ENCODE measurements at places on chromosomes 3 and 15.

DNA sequence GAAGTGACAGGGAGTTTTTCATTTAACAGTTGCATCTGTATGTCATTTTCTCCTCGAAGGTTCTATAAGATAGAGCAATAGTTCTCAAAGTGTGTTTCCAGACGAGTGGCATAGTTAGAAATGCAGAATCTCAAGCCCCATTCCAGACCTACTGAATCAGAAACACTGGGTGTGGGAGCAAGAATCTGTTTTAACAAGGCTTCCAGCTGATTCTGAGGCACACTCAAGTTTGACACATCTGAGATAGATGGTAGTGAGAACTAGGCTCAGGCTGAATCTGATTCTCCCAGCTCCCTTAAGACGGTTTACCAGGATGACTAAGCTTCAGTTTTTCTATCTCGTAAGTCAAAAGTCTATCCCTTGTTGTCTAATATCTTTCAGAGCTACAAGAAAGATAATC is 159.8 kb upstream of the NUDT16 start:
- DNase-seq, result peak; percentile 64

GRCh38 chr3:156782921-156783320 is 43.2 kb upstream of the LEKR1 start:
- DNase-seq, result no peak

DNA sequence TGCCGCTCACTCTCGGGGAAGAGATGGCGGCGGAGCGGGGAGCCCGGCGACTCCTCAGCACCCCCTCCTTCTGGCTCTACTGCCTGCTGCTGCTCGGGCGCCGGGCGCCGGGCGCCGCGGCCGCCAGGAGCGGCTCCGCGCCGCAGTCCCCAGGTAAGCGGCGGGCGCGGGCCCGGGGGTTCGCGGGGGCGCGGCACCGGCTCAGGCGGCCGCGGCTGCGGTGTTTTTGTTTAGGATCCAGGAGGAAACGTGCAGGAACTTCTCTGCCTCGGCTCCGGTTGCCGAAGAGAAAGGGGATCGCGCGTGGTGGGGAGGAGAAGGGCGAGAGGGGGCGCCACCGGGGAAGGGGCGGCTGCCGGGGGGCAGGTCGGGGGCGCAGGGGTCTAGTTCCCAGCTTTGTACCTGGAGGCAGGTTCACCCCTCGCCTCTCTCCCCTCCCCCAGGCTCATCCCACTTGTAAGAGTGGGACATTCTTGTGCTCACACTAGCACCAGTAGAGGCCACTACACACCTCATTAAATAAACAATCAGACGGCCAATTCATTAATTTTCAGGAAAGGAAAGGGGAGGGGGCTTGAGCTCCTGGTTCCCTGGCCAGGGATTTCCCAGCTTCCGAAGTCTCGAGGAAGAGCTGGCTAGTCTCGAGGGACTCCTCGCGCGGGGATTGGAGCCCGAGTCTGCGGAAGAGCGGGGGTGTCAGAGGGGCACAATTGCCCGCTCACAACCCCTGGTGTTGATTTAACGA is 562 bp downstream of the NEO1 start:
- DNase-seq, result peak; percentile 58

GRCh38 chr15:68258692-68259091 is 18.9 kb upstream of the FEM1B start:
- peak; percentile 36 for DNase-seq

GRCh38 chr15:36331531-36332275 is 247.7 kb upstream of the CDIN1 start:
- DNase-seq, result peak; percentile 51

DNA sequence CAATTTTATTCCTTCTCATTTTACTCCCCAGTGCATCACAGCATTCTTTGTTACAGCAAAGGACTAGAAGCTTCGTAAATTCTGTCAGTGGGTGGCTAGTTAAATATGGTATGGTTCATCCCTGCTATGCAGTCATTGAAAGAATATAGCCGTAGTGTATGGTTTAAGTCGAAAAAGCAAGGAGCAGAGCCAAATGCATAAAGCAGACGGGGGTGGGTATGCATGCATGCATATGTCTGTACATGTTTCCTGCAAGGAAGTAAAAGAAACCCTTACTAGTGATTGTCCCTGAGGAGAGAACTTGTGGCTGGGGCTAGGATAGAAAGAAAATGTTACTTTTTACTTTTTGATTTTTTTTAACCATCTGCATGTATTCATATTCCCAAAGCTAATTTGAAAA is 19.9 kb downstream of the RBP2 start:
- no peak for DNase-seq

DNA sequence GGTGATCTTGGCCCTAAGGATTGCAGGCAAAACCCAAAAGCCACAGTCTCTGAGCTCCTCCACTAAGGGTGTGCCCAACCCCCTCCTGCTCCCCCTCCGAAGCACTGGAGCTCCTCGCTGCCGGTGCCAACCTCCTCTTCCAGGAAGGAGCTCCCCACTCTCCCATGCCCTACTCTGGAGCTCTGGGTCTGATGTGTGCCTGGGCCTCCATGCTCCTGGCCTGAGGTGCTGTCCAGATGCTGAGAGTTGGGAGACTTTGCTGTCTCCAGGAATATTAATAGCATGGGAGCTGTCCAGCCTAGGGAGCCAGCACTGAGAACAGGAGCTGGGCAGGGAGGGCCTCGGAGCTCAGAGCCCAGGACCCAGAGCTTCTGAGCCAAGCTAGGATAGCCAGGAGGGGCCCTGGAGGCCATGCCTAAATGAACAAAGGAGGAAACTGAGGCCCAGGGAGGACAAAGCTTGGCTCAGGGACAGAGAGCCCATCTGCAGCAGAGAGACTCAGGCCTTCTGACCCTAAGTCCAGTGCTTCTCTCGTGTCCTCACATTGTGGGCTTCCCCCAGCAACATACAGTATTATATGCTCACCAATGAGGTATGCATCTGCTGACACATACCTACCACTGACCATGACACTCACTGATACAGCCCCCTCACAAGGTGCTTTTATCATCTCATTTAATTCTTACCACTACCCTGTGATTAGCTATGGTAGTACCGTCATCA is 36.9 kb upstream of the HERC1 start:
- DNase-seq, result peak; percentile 86

DNA sequence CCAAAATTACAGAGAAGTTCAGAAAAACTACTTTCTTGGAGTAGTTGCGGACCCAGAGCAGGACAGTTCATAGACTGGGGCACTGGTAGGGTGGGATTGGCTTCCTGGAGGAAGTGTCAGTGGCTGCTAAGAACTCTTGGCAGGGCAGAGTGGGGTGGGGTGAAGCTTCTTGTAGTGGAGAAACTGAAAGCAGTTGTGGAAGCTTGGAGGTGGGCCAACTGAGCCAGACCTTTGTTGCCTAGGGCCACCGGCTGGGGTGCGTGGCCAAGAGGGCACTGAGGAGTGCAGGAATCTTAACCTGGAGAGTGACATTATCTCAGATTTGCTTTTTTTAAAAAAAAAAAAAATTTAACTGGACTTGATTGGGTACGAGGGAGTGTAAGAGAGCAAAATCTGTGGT is 3.1 kb downstream of the KAT2B start:
- DNase-seq, result peak; percentile 51

- no peak for DNase-seq
Observed at GRCh38 chr3:134711284-134711683, 60.5 kb upstream of the KY start.

DNA sequence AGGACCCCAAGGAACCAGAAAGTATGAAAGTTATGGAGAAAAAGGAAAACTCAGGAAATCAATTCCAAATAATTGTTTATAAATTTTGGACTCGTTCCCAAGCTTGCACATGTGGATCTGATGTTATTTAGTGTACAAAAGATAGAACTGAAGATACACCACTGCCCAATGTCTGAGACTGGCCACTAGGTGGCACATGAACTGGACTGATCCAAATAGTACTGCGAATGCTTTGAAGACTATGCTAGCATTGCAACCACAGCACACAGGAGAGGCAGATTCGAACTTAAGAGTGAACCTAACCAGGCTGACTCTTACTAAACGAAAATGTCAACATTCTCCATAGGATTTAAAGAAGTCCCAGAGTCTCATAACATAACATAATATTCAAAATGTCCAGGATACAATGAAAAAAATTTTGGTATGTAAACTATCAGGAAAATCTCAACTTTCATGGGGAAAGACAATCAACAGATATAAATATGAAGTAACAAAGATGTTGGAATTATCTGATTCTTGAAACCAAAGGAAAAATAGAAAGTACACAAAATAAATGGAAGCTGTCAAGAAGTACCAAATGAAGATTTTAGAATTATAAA is 596.7 kb downstream of the FGF12 start:
- peak; percentile 13 for DNase-seq

DNA sequence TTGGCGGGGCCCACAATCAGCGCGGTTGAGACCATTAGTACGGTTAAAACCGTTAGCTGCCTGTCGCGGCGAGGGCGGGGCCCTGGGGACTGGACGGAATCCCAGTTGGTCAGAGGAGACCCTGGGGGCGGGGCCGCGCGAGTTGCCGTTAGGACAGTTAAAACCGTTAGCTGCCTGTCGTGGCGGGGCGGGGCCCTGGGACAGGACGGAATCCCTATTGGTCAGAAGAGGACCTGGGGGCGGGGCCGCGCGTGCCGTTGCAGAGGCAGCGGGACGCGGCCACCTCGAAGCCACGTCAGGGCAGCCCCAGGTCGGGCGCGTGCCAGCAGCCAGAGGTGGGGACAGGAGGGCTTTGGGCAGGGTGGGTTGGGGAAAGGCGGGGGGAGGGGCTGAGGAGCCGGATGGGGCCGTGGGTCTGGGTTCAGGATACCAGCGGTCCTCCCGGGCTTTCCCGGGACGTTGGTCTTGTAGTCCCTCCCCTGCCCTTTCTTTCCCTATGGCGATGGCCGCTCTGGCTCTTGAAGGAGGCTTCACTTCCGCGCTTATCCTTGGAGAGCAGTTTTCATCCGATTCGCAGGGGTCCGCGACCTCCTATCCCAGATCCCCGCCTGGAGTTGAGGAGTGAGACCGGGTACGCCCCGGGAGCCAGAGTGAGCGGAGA is 28.0 kb downstream of the KLHDC8B start:
- peak; percentile 58 for DNase-seq

- no peak for DNase-seq
Observed at GRCh38 chr3:62870321-62870720, 4.9 kb downstream of the CADPS start.

- DNase-seq, result no peak
Observed at GRCh38 chr3:10600726-10601125, 95.3 kb upstream of the ATP2B2 start.

- DNase-seq, result peak; percentile 64
Observed at GRCh38 chr3:126811530-126811929, 107.5 kb downstream of the CHCHD6 start.

- no peak for DNase-seq
Observed at GRCh38 chr3:29258161-29258560, 22.7 kb upstream of the RBMS3 start.

DNA sequence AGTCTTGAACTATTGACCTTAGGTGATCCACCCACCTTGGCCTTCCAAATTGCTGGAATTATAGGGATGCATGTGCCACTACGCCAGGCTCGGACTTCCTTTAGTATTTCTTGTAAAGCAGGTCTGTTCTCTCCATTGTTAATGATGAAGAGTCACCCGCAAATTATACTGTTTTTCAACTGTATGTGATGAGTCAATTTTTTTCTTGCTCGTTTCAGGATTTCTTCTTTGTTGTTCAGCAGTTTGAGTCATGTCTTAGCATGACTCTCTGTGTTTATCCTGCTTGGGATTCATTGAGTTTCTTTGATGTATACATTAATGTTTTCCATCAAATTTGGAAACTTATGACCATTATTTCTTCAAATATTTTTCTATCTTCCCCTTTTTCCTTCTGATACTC is 28.9 kb downstream of the GRAMD1C start:
- DNase-seq, result peak; percentile 9

- peak; percentile 64 for DNase-seq
Observed at GRCh38 chr15:52050416-52050815, 31.4 kb downstream of the MAPK6 start.

GRCh38 chr3:133273346-133273745 is 126.5 kb upstream of the BFSP2 start:
- DNase-seq, result no peak

GRCh38 chr3:25663347-25663868 is 1.3 kb downstream of the TOP2B start:
- peak; percentile 49 for DNase-seq

GRCh38 chr3:177519588-177519987 is 322.3 kb upstream of the TBL1XR1 start:
- no peak for DNase-seq

- peak; percentile 71 for DNase-seq
Observed at GRCh38 chr3:157333551-157333991, 103.1 kb upstream of the PTX3 start.

- no peak for DNase-seq
Observed at GRCh38 chr3:53169832-53170324, 8.9 kb downstream of the PRKCD start.
